ENCODE measurements at places on chromosomes 1 and 21. TPM values are rescaled to one million over a fixed set of nuclear protein-coding genes. Genes with fewer than 3 reads are reported as not detected.

The TTC4 gene
- total RNA-seq: 20.0 TPM

The CDC73 gene
- 34.4 TPM for total RNA-seq

The FMO3 gene
- total RNA-seq: 1.6 TPM

The RIMS3 gene
- total RNA-seq: 1.0 TPM

The HORMAD1 gene
- total RNA-seq: not detected

The OR2L13 gene
- not detected for total RNA-seq

The CYP4Z1 gene
- not detected for total RNA-seq

The PROK1 gene
- 9.6 TPM for total RNA-seq

The CC2D1B gene
- 22.7 TPM for total RNA-seq

The TMEM125 gene
- total RNA-seq: 28.7 TPM

The SLAMF9 gene
- total RNA-seq: not detected

The OPRD1 gene
- 0.07 TPM for total RNA-seq

The PCAT6 gene
- 0.60 TPM for total RNA-seq

The TYW3 gene
- total RNA-seq: 0.04 TPM

The RHOU gene
- 122 TPM for total RNA-seq

The IKBKE gene
- 7.3 TPM for total RNA-seq

The SLFNL1 gene
- 0.52 TPM for total RNA-seq

The DENND2C gene
- total RNA-seq: 5.6 TPM

The TNNT2 gene
- 25.9 TPM for total RNA-seq

The TFF3 gene
- total RNA-seq: 84.4 TPM

The VHLL gene
- total RNA-seq: not detected

The CFHR3 gene
- 1.7 TPM for total RNA-seq

The FCGR1A gene
- total RNA-seq: 0.07 TPM

The KCNC4 gene
- 2.1 TPM for total RNA-seq

The PPT1 gene
- 86.5 TPM for total RNA-seq

The TSACC gene
- total RNA-seq: not detected

The TMEM51 gene
- total RNA-seq: 24.0 TPM

The RNU1-4 gene
- total RNA-seq: under 0.01 TPM

The AMY1B gene
- not detected for total RNA-seq

The RNF207 gene
- total RNA-seq: 29.3 TPM

The FCN3 gene
- total RNA-seq: not detected

The KRTAP12-4 gene
- not detected for total RNA-seq

The GPR3 gene
- 0.32 TPM for total RNA-seq

The SLC45A1 gene
- 0.24 TPM for total RNA-seq

The BATF3 gene
- total RNA-seq: not detected

The C1orf167 gene
- total RNA-seq: not detected

The OR10Z1 gene
- total RNA-seq: not detected

The PRAMEF12 gene
- not detected for total RNA-seq

The ASPM gene
- total RNA-seq: 7.6 TPM

The PGLYRP4 gene
- total RNA-seq: not detected

The LYPD8 gene
- total RNA-seq: not detected

The OR2T33 gene
- total RNA-seq: not detected

The SPAG17 gene
- 1.7 TPM for total RNA-seq

The LCE1D gene
- total RNA-seq: not detected

The TPTE gene
- not detected for total RNA-seq

The DRAXIN gene
- total RNA-seq: 0.16 TPM

The OR2T2 gene
- not detected for total RNA-seq

The PPP1R15B gene
- 77.0 TPM for total RNA-seq

The PTAFR gene
- 0.96 TPM for total RNA-seq

The NKAIN1 gene
- total RNA-seq: 1.2 TPM

The PGLYRP3 gene
- total RNA-seq: not detected

The C1orf116 gene
- total RNA-seq: 18.3 TPM

The TIE1 gene
- total RNA-seq: 1.2 TPM

The NTNG1 gene
- total RNA-seq: 3.9 TPM

The IFI44 gene
- 7.7 TPM for total RNA-seq

The ACTL8 gene
- total RNA-seq: not detected

The GJA5 gene
- 6.0 TPM for total RNA-seq

All from hepatocyte (in vitro differentiated cells).